Activated T-cell treated with anti-CD3 and anti-CD28 coated beads, Interleukin-2, amount 50 U/mL, for 72 hours (primary cell): ENCODE measurements at places on chromosomes 1 and 21.

- no peaks in the 10 kb centered on the region for H3K27me3 ChIP-seq
- H3K4me3 ChIP-seq: no peak overlapping the region
- no peak overlapping the region for H3K27ac ChIP-seq
- no peaks in the 10 kb centered on the region for H3K4me1 ChIP-seq
Measured at GRCh38 chr1:242556276-242556675, 31.8 kb upstream of the PLD5 start.

DNA sequence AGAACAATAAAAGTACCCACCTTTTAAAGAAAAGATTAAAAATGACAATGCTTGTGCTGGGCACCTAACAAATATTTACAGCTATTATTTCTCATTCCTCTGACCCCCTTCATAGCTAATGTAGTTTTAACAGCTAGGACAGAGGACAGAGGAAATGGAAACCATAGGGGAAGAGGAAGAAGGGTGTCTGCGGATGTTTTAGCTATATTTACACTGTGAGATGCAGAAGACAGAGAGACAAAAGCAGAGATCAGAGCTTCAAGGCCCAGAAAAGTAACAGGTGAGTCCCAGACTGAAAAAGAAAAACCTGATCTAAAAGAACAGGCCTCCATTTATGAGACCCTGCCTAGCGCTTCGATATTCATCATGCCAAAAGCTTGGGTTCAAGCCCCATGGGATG is 72.0 kb downstream of the ZNF281 start:
- H3K27me3 ChIP-seq: no peaks in the 10 kb centered on the region
- DNase-seq: no peak
- H3K36me3 ChIP-seq: no peaks in the 10 kb centered on the region
- H3K4me1 ChIP-seq: peaks cover 24% of the 10 kb centered on the region

GRCh38 chr21:28899220-28899619 is 93.5 kb downstream of the LTN1 start:
- no peaks in the 10 kb centered on the region for H3K27me3 ChIP-seq
- H3K36me3 ChIP-seq: no peaks in the 10 kb centered on the region
- H3K4me1 ChIP-seq: no peaks in the 10 kb centered on the region
- no peak overlapping the region for H3K4me3 ChIP-seq

GRCh38 chr21:41196993-41197392 is 29.0 kb downstream of the BACE2 start:
- H3K4me3 ChIP-seq: no peak overlapping the region
- no peak overlapping the region for H3K27ac ChIP-seq
- no peaks in the 10 kb centered on the region for H3K4me1 ChIP-seq
- H3K36me3 ChIP-seq: no peaks in the 10 kb centered on the region

DNA sequence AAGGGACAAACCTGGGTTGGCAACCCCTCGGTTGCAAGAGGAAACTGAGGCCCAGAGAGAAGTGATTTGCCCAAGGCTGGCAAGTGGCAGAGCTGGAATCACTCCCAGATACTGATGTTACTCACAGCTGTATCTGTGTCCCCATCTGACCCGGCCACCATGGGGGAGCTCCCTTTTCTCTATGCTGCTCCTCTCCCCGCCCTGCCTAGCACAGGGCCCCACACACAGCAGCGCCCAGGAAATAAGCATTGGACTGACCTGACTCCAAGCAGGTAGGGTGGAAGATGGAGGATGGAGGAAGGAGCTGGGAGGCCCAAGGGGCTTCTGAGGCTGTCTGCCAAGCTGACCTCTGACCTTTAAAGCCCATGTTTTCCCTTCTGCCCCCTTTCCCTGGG is 3.0 kb upstream of the FBLIM1 start:
- H3K27ac ChIP-seq: no peak overlapping the region

- no peak overlapping the region for H3K27ac ChIP-seq
- H3K36me3 ChIP-seq: no peaks in the 10 kb centered on the region
- H3K4me3 ChIP-seq: no peak overlapping the region
- H3K27me3 ChIP-seq: no peaks in the 10 kb centered on the region
- no peaks in the 10 kb centered on the region for H3K4me1 ChIP-seq
Measured at GRCh38 chr1:59401581-59401980, 104.7 kb downstream of the FGGY start.

- peaks cover 8% of the 10 kb centered on the region for H3K4me1 ChIP-seq
- peaks cover 9% of the 10 kb centered on the region for H3K36me3 ChIP-seq
- peaks cover 10% of the 10 kb centered on the region for H3K27me3 ChIP-seq
- H3K4me3 ChIP-seq: no peak overlapping the region
- DNase-seq: no peak
Measured at GRCh38 chr1:184860535-184860934, 105.9 kb upstream of the EDEM3 start.

- H3K36me3 ChIP-seq: no peaks in the 10 kb centered on the region
- no peak for DNase-seq
- no peak overlapping the region for H3K27ac ChIP-seq
- H3K4me3 ChIP-seq: no peak overlapping the region
- peaks cover 11% of the 10 kb centered on the region for H3K4me1 ChIP-seq
Measured at GRCh38 chr1:228150120-228150460, 360 bp downstream of the GJC2 start.

- H3K27me3 ChIP-seq: peaks cover 28% of the 10 kb centered on the region
- H3K36me3 ChIP-seq: no peaks in the 10 kb centered on the region
- H3K27ac ChIP-seq: no peak overlapping the region
- no peaks in the 10 kb centered on the region for H3K4me1 ChIP-seq
- no peak overlapping the region for H3K4me3 ChIP-seq
Measured at GRCh38 chr1:87144981-87145380, 183.7 kb upstream of the LMO4 start.

- DNase-seq: peak; percentile 42
- H3K27ac ChIP-seq: no peak overlapping the region
- H3K4me3 ChIP-seq: no peak overlapping the region
Measured at GRCh38 chr1:247386217-247386616, 29.8 kb upstream of the NLRP3 start.

DNA sequence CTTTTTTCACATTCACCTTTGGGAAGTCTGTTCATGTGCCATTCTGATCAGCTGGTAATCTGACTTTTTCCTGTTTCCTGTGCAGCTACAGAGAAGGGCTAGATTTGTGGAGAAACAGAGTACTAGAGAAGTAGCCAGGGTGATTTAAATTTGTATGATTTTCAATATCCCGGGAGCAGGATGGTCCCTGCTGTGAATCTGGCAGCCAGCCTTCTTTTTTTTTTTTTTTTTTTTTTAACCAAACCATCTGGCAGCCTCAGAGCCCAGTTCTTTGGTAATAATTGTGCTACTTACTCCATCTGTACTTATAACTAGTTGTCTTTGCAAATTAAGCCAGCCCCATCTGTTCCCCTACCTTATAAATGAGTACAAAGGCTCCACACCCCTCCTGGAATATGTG is 248.6 kb upstream of the DEPDC1 start:
- no peak for DNase-seq
- H3K36me3 ChIP-seq: peaks cover 2% of the 10 kb centered on the region
- no peaks in the 10 kb centered on the region for H3K27me3 ChIP-seq
- H3K27ac ChIP-seq: no peak overlapping the region

DNA sequence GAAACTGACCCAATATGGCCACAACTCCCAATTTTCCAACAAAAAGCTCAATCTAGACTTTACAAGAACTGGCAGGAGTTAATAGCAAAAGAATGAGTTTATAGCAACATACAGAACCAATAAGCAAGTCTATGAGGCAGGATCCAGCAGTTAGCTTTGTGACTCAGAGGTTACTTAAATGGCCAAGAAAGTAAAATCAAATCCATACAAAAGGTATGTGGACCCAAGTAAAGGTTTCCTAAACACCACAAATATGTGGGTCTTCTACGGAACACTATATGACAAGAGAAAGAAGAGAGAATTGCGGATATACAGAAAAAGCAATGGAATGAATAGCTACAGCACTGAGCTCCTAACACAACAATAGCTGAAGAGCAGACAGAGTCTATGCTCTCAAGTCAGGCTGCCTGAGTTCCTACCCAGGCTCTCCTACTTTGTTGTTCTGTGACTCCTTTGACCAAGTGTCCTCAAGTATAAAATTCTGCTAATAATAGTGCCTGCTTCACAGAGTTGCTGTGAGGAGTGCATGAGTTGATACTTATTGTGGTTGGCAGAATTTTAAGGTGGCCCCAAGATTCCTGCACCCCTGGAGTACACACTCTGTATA is 204.3 kb downstream of the SMYD3 start:
- no peak overlapping the region for H3K4me3 ChIP-seq
- no peak overlapping the region for H3K27ac ChIP-seq
- no peaks in the 10 kb centered on the region for H3K36me3 ChIP-seq
- H3K4me1 ChIP-seq: peaks cover 4% of the 10 kb centered on the region
- H3K27me3 ChIP-seq: no peaks in the 10 kb centered on the region
- no peak for DNase-seq

DNA sequence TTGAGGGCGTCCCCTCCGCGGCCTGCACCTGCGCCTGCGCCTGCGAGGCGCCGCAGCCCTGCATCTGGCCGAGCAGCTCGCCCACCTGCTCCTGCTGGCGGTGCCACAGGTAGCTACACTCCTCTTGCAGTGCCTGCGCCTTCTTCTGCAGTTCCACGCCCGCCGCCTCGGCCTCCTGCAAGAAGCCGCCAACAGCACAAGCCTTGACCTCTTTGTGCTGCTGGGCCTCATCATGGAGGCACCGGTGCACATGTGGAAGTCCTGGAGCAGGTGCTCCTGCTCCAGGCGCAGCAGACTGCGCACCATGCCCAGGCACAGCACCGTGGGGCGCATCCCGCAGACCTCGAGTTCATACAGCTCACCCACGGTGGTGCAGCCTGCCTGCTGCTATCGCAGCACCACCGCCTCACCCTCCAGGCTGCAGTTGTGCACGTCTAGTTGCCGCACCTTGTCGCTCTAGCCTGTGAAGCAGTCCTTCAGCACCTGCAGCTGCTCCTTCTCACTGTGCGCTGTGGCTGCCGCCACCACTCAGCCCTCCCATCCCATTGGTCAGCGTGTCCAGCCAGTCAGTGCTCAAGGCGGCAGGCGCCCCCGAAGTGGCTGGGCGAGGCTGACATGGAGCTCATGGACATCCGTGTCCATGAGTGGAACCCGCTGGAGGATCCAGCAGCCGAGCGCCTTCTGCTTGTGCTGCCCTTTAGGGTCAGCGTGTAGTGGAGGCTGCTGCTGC is 12.2 kb upstream of the CD2 start:
- DNase-seq: no peak
- peaks cover 45% of the 10 kb centered on the region for H3K4me1 ChIP-seq
- H3K36me3 ChIP-seq: peaks cover 56% of the 10 kb centered on the region
- no peaks in the 10 kb centered on the region for H3K27me3 ChIP-seq
- no peak overlapping the region for H3K27ac ChIP-seq

DNA sequence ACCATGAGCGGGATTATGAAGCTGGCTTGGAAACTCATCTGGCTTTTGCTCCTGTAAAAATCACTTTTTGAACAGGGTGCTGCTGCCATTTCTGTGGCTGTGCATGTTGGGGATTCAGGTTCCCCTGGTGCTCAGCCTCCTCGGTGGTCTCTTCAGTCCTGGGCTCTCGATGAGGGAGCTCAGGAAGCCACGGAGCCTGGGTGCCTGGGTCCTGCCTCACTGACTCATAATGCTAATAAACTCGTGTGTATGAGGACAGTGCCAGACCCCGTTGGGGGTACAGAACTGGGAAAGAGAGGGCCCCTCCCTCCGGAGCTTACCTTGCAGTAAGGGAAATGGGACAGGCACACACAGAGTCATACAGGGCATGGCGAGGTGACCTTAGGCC is 5.8 kb downstream of the COQ8A start:
- H3K4me3 ChIP-seq: no peak overlapping the region
- peaks cover 60% of the 10 kb centered on the region for H3K4me1 ChIP-seq
- H3K36me3 ChIP-seq: no peaks in the 10 kb centered on the region
- H3K27ac ChIP-seq: no peak overlapping the region
- DNase-seq: no peak
- H3K27me3 ChIP-seq: no peaks in the 10 kb centered on the region

DNA sequence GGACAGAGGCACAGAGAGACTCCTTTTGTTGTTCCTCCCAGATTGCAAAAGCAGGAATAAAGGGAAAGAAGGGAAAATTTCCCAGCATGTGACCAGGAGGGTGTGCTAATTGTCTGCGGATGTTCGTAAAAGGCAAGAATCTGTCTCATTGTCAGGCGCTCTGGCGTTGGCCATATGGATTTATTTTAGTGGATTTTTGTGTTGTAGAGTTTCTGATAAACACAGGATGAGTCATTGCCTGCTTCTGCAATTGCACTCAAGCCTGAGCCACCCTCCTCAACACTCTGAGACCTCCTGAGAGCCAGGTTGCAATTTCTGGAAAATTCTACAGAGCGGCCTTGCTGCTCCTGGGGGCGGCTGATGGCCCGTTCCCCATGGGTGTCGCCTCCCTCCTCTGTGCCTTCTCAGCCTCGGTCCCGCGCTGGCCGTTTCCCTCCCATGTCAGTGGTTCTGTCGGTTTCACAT is 227.7 kb downstream of the KAZN start:
- H3K4me1 ChIP-seq: no peaks in the 10 kb centered on the region
- H3K4me3 ChIP-seq: no peak overlapping the region
- DNase-seq: no peak

DNA sequence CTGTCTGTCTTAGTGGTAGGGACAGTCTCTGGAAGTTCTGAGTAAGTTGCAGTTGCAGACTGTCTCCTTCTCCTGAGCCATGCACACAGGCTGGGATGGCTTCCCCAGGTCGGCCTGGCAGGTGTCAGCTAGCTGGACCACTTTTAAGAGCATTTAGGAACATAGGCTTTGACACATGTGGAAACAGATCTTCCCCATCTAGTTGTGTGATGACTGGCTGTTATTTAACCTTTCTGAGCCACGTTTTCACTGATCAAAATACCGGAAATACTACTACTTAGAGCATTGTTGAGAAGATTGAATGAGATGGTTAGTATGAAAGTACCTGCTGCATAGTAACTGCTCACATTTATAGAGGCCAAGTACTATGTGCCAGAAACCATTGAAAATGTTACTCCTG is 6.2 kb upstream of the MAPKAPK2 start:
- peaks cover 34% of the 10 kb centered on the region for H3K4me1 ChIP-seq
- peaks cover 20% of the 10 kb centered on the region for H3K27me3 ChIP-seq
- H3K4me3 ChIP-seq: no peak overlapping the region
- H3K27ac ChIP-seq: no peak overlapping the region
- DNase-seq: no peak

GRCh38 chr1:192809307-192810252 is 741 bp downstream of the RGS2 start:
- peaks cover 4% of the 10 kb centered on the region for H3K27me3 ChIP-seq
- peaks cover 36% of the 10 kb centered on the region for H3K4me1 ChIP-seq
- peak overlapping the region; percentile 89 for H3K27ac ChIP-seq
- peak overlapping the region; percentile 92 for H3K4me3 ChIP-seq

DNA sequence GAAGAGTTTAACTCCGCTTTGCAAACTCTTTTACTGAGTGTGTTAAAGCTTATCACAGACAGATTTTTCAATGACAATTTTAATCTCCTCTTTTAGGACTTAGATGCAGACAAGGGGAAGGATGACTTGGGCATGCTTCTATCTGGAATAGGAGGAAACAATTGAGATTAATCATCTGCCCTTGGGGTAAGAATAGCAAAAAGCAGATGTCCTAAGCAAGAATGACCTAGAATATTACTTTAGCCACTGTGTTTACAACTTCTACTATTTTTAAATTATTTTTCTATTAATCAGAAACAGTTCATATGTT is 569.0 kb upstream of the ADGRL2 start:
- no peaks in the 10 kb centered on the region for H3K27me3 ChIP-seq
- H3K4me1 ChIP-seq: no peaks in the 10 kb centered on the region
- no peak overlapping the region for H3K27ac ChIP-seq
- no peaks in the 10 kb centered on the region for H3K36me3 ChIP-seq

- H3K36me3 ChIP-seq: no peaks in the 10 kb centered on the region
- no peaks in the 10 kb centered on the region for H3K4me1 ChIP-seq
- no peak for DNase-seq
- H3K27ac ChIP-seq: peak overlapping the region; percentile 85
Measured at GRCh38 chr1:59504276-59504675, 207.4 kb downstream of the FGGY start.
